ENCODE measurements at places on chromosomes 16 and 17. TPM values are rescaled to one million over a fixed set of nuclear protein-coding genes. Genes with fewer than 3 reads are reported as not detected.
A peak's percentile ranks its signal among the peaks of the same experiment; 100 is the strongest.

Gene SP6
- polyA plus RNA-seq, result 0.61 TPM

Gene CKLF
- polyA plus RNA-seq, result 27.9 TPM

Gene LRRC75A
- 7.1 TPM for polyA plus RNA-seq

Gene TPSB2
- polyA plus RNA-seq, result 3.4 TPM

Gene CDR2
- 24.3 TPM for polyA plus RNA-seq

Gene PRAC1
- not detected for polyA plus RNA-seq

Gene GPR142
- polyA plus RNA-seq, result not detected

Gene SEPTIN12
- polyA plus RNA-seq, result 14.2 TPM

Gene HOXB7
- polyA plus RNA-seq, result 2.3 TPM

DNA sequence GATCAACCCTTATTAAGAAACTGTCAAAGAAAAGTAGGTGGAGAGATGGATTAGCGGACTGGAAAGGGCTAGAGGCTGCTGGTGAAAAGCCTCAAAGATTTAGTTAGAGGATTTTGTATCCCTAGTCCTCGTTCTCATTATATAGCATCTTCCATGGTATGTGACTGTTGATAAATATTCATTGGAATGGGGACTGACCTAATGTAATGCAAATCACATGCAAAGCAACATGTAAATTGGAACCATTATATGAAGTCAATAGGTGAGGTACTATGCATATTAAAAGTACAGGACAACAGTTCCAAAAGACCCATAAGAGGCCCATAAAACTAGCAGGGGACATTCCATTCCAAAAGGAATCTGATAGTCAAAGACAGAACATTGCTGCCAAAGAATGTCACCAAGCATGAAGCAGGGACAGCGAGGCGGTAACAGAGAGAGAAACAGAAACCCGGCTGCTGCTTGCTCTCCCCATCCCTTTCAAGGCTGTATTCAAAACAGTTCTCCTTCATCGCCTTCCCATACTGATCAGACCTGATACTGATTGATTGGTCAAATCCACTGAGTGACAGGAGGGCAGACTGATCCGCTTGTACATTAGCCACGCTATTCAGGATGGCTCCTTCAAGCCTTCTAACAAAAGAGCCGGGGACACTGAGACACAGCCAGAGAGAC is 44.5 kb downstream of the SOX9 start:
- DNase-seq, result no peak

GRCh38 chr17:82868715-82869131 is 28.9 kb upstream of the ZNF750 start:
- DNase-seq, result no peak

DNA sequence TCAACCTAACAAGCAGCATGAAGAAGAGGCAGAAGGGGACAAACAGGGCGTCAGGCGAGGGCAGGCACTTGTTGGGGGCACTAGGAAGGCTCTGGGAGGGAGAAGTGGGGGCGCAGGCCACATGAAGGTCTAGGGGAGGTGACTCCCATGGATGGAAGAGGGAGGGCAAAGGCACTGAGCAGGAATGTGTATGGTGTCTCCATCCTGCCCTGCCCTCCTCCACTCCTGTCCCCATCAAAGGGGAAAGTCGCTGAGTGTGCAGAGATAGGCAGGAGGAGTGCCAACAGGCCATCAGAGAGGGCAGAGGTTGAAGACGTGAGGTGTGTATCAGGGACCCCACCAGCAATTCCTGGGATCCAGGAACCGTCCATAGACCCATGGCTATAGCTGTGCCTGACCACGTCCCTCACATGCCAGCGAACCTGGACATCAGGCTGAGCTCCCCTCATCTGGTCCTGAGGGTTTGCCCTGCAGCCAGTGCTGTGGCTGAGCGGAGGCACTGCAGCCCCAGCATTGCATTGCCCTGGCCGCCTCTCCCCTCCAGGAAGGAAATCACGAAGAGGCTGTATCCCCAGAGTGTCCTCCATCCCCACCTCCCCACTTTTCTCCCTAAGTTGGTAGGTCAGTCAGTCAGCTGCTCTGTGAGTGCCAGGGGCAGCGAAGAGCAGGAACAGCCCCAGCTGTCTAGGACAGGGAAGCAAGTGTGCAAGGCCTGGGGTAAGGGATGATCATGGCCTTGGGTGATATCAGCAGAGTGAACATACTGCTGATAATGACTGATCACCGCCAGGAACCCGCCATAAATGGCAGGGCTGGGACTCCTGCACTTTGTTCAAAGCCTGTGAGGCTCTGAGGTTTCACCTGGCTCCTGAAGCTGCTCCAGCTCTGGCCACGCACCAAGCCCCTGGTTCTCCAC is 6.2 kb upstream of the CYB561 start:
- no peak for DNase-seq

DNA sequence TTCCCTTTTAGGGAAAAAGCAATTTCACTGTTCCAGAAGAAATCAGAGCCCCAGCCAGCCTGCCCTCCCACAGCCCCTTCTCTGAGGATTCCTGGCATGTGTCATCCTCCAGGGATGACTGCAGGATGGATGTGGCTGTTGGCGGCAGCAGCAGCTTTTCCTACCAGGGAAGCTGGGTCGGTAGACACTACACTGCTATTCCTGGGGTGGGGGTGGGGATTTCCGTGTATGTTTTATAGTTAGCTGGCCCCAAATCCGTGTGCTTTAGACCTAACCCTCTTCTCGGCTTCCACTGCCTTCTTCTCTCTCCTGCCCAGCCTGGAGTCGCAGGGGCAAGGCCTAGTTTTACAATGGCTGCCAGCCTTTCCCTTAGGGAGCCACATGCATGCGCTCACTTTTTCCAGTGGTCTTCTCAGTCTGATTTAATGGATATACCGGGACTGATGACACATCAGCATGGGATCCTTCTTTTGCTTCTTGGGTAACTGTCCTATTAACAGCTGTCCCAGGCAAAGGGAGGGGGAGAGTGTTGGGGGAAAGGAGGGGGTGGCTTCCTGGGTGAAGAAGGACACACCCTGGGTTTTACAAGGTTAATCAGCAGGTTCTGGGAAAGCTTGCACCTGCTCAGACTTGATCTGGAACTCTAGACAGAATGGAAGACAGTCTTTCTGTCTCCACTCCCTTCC is 2.7 kb upstream of the NFE2L1 start:
- peak; percentile 52 for DNase-seq

DNA sequence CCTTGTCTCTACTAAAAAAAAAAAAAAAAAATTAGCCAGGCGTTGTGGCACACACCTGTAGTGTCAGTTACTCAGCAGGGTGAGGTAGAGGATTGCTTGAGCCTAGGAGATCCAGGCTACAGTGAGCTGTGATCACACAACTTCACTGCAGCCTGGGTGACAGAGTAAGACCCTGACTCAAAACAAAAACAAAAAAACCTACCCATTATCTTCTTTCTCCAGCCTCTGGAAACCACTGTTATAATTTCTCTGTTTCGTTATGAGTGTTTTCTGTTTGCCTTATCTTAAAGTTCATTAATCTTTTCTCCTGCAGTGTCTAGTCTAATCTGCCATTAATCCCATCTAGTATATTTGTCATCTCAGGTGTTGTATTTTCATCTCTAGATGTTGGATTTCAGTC is 18.6 kb upstream of the CLTC start:
- DNase-seq, result no peak

- no peak for DNase-seq
These were observed 384 bp downstream of the TMEM107 start for GRCh38 chr17:8175795-8176196.

- DNase-seq, result no peak
These were observed 91.5 kb downstream of the SNX11 start for GRCh38 chr17:48198950-48199541.

DNA sequence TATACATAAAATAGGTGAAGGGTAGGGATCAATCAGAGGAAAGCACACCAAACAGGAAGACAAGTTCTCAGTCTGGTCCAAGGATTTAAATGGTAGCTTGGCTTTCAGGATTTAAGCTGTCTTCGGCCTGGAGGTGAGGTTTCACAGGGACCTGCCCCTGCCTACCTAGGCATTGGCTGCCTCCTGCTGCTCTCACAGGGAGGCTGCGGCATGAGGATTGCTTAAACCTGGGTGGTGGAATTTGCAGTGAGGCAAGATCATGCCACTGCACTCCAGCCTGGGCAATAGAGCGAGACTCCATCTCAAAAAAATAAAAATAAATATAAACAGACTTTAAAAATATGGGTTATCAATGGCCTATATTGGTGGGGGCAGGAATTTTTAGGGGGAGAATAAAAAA is 114.5 kb downstream of the GAS7 start:
- DNase-seq, result no peak

DNA sequence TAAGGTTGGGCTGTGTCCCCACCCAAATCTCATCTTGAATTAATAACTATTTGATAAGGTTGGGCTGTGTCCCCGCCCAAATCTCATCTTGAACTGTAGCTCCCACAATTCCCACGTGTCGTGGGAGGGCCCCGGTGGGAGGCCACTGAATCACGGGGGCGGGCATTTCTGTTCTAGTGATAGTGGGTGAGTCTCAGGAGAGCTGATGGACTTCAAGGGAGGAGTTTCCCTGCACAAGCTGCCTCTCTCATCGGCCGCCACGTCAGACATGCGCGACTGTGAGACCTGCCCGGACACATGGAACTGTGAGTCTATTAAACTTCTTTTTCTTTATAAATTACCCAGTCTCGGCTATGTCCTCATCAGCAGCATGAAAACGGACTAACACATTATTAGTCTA is 44.9 kb upstream of the METRNL start:
- no peak for DNase-seq

GRCh38 chr16:49849754-49850108 is 6.2 kb downstream of the ZNF423 start:
- no peak for DNase-seq

DNA sequence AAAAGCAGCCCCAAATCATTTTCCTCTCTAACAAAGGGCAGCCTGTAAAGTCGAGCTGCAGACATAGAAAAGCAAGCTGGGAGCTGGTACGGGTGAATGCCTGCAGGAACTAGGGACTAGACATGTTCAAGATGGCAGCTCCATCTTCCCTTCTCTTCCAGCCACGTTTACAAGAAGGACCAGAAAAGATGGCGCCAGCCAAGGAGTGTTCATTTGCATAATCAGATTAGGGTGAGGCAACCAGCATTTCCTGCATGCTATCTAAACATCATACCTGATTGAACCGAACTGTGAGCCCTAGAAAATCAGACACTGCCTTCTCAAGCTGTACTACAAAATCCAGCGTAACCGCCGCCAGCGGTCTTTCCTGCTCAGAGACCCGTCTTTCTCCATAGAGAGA is 896.8 kb downstream of the CDH11 start:
- DNase-seq, result no peak

DNA sequence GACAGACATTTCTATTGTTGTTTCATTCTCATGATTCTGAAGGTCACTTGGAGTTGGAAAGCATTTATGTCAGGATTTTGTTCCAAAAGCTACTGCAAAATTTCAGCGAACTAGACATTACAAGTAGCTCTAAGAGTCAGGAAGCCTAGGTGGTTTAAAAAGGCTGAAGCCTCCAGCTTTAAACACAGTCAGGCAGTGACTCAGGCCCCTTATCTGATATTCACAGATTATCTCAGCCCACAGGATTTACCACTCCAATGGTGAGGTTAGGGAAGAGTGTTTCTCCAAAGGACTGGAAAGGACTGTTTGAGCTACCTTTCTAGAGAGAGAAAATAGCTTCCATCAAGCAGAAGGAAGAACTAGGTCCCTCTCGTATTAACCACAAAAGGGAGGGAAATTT is 624.4 kb upstream of the C16orf82 start:
- no peak for DNase-seq

Measured in muscle of arm (tissue), 14 donors.